ENCODE measurements at places on chromosomes 2 and 18. TPM values are rescaled to one million over a fixed set of nuclear protein-coding genes. Genes with fewer than 3 reads are reported as not detected.

The MC5R gene
- not detected for total RNA-seq

The LOXHD1 gene
- 0.16 TPM for total RNA-seq

The CXCR2 gene
- 4.9 TPM for total RNA-seq

The CIB4 gene
- total RNA-seq, result 0.60 TPM

The CYP27C1 gene
- total RNA-seq, result 0.16 TPM

The RESP18 gene
- total RNA-seq, result not detected

The RHOB gene
- 271 TPM for total RNA-seq

The M1AP gene
- total RNA-seq, result 1.3 TPM

The UGT1A1 gene
- total RNA-seq, result not detected

The LRATD1 gene
- 2.0 TPM for total RNA-seq

Measured in aorta (tissue), 5 donors.